ENCODE measurements at places on chromosomes 7 and 10.

DNA sequence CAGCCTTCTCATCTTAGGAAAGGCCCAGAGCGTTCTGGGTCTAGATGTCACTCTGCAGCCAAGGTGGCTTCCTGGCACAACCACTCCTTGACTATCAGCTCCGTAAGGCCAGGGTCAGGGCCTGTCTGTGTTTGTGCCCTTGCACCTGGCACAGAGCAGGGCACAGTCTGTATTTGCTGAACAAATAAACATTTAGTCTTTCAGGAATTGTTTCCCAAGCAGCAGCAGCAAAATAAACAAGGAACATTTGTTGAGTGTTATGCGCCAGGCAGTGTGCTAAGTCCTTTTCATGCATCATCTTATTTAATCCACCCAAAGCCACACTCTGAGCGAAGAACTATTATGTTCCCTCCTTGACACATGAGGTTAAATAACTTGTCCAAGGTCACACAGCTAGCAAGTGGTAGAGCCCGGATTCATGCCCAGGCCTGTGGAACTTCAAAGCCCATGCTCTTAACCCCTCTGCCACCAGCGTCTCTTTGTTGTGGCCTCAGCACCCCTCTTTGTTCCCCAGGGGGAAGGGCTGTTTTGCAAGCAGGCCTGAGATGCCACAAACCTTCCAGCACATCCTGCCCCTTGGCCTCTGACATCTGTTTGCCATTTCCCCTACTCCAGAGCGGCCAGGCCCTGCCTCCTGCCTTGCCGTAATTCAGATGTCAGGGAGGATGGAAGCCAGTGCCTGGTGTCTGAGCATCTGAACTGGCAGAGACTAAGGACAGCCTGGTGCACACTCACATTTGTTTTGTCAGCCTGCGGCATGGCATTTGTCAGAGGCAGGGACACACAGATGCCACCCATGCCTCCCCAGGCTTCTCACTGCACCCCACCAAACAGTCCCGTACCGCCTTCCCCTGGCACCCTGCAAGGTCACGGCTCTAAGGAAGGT, 325.8 kb upstream of the ZMIZ1 start:
- peak; percentile 86 for DNase-seq

- no peak for DNase-seq
These were observed 22.8 kb upstream of the PNLIP start for GRCh38 chr10:116522803-116523381.

- no peak for DNase-seq
These were observed 266.6 kb downstream of the NXPH1 start for GRCh38 chr7:8699875-8700624.

DNA sequence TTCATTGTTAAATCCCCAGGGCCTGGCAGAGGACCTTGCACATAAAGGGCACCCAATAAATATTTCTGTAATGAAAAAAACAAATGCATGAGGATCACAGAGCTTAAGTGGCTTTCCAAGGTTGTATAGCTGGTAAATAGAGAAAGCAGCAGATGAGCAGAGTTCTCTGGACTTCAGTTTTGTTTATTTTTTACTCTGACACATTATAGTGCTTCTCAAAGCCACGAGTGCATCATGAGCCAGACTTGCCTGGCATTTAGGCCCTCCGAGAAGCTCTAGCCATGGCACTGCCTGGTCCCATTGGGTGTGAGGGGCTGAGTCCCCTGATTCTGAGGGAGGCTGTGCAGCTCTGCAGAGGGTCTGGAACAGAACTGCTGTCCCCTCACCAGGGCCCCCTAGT, 87.2 kb upstream of the ZNF32 start:
- no peak for DNase-seq

DNA sequence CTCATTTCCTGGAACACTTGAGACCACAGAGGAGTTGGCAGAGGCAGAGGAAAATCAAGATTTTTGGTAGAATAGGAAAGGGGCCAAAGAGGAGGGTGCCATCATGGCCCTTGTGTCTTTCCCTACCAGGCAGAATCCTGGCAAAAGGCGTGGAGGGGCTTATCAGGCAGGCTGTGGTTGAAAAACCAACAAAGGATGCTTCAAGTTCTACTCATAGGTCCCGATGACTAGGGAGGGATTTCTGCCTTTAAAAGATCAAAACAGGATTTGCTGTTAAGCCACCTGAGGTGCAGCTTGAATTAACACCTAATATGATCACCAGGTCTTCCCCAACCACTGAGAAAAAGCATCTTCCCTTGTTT, 45.7 kb downstream of the BPGM start:
- no peak for DNase-seq

- peak; percentile 88 for DNase-seq
These were observed at the start of gene ANXA11 for GRCh38 chr10:80205477-80206276. TSS of gene ANXA11 (minus strand) at chr10:80205537. CDS start at chr10:80172861, 32,676 bp downstream.

DNA sequence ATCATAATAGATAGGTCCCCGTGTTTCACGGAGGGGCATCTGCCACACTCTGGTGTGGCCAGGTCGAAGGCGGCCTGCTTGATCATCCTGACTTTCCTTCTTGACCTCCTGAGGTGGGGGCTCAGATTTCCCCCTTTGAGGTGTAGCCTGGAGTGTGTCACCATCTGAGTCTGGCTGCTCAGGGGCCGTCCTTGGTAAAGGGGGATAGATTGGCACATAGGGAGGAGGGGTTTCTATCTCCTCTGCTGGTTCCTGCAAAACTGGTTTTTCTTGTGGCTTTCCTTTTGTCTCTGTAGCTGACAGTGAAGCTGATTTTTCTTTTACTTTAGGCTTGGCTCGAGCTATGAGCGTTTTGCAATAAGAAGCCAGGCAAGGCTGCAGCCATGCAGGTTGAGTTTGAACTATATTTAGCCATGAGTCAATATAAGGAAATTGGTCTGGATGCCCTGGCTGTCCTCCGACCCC, 7.1 kb upstream of the ZNF117 start:
- DNase-seq = no peak

All from SW480 (cell line).